ENCODE measurements at places on chromosomes 4 and X.

DNA sequence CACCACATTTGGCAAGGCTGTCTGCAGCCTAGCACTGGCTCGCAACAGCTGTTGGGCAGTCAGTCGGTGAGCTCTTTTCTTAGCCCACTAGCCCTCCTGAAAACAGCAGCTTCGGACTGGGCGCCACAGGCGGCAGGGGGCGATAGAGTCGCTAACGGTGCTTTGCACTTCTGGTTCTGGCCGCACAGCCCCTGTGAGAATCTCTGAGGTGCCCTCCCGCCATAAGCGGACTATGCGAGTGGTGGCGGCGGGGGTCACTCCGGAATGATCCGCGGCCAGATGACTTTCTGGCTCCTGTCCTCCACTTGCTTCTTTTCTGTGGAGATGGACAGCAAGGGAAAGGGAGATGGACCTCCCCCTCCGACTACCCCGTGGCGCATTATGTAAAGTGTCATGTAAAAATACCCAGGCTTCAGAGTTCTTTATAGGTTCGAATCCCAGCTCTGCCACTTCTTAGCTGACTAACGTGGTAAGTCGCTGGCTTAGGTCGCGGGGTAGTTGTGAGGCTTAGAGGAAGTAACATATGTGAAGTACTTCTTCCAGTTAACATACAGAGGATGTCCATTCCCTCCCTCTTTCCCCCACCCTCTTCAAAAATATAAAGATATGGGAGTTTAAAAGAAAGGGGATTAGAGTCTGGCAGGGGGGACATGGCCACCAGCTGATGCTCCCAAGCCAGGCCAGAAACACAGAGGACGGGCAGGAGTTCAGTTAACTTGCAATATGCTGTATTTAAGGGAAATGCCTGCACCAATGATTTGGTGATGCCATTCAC, 11.0 kb downstream of the ARHGAP36 start:
- DNase-seq = peak; percentile 9

DNA sequence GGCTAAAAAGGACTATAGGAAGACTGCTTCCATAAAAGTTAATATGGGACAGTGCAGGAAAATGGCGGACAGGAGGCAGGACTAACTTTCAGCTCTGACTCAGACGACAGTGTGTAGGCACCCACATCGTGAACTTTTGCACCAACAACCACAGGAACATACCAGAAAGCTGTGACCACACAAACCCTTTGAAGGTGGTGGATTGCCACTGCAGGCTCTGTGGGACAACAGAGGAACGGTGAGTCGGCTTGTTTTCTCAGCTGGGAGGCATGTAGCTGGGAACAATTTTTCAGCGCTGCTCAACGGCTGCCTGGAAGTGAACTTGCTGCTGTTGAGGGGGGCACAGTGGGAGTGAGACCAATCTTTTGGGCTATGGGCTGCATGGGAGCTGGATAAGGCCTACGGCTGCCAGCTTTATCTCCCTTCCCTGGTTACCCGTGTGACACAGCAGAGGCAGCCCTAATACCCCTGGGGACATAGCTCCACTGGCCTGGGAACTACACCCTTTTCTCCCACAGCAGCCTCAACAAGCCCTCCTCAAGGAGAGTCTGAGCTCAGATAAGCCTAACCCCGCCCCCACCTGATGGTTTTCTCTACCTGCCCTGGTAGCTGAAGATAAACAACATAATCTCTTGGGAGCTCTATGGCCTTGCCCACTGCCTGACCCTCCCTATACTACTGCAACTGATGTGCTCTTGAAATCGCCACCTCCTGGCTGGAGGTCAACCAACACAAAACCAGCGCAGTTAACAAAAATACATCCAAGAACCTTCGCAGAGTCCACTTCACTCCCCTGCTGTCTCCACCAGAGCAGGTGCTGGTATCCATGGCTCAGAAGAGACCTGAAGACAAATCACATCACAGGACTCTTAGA, 1537.0 kb downstream of the C4orf33 start:
- DNase-seq = no peak

DNA sequence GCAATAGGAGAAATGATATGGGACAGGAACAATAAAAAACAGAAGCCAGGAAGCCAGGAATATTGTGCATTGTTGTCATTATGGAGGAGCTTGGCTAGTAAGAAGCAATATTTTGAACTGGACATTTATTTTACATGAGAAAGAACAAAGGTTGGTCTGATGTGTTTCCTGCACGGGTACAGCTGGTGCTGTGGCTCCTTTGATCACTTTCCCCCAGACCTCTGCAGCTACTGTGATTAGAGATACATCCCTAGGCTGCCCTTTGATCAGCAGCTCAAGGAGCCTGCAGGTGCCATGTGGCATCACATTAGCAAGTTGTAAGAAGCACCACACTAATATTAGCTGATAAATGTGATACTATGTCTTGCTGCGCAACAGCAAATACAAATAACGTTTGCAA, 2.5 kb downstream of the PDGFC start:
- no peak for DNase-seq

GRCh38 chrX:150298841-150299551, 64.1 kb upstream of the MAMLD1 start:
- no peak for DNase-seq

- no peak for DNase-seq
Measured at GRCh38 chr4:30717208-30718020, 2.8 kb upstream of the PCDH7 start.

All from activated CD4-positive, alpha-beta T cell treated with anti-CD3 and anti-CD28 coated beads, Interleukin-2, Interleukin-4, amounts not matched to agents 100 ng/mL and 50 ng/mL, durations not matched to agents 16 hours and 8 hours (primary cell).